ENCODE measurements at places on chromosomes 12 and 14.
A peak's percentile ranks its signal among the peaks of the same experiment; 100 is the strongest.

- DNase-seq = peak; percentile 42
Measured at GRCh38 chr12:82182601-82183190, 175.5 kb downstream of the CCDC59 start.

GRCh38 chr14:58663494-58664111, 25.8 kb downstream of the DACT1 start:
- DNase-seq = no peak

DNA sequence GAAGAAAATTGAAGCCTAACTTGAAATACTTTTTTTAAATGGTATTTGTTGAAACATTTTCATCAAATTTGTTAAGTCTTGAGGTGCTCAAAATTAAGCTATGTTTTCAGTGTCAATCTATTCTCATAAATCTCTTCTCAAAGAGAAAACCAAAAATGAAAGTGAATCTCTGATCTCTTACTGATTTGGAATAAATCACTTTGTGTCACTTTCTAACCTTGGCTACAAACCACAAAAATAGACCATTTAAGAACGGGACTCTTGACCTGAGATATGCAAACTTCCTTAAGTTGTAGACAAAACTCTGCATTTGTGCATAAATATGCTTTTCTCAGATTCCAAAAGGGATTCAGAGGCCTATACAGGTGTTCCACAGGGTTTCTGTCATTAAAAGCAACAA, 192.9 kb downstream of the SEC23A start:
- DNase-seq = no peak

GRCh38 chr12:19435831-19436497, 3.3 kb upstream of the AEBP2 start:
- DNase-seq = no peak

GRCh38 chr12:80935111-80935510, 2.6 kb downstream of the LIN7A start:
- no peak for DNase-seq

GRCh38 chr12:43210485-43211192, 341.4 kb downstream of the ADAMTS20 start:
- no peak for DNase-seq

DNA sequence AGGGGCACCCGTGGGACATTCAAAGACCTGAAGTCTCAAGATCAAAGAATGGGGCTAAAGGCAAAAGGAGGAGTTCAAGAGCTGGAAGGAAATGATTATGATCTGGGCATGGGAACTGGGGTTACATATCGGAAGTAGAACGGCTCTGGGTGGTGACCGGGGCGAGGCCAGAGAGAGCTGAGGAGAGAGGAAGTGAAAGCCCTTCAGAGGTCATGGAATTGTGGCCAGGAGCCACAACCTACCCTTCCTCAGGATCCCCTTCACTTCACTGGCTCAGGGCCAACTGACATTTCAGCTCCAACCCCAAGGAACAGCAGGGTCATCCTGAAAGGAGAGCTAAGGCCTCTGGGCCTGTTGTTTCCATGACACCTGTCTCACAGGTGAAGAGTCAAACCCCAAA, 57.8 kb downstream of the GALNT16 start:
- DNase-seq = no peak

- DNase-seq = no peak
Measured at GRCh38 chr12:132089407-132089910, 54.7 kb downstream of the DDX51 start.

- no peak for DNase-seq
Measured at GRCh38 chr12:26939953-26940352, 1.7 kb downstream of the FGFR1OP2 start.

DNA sequence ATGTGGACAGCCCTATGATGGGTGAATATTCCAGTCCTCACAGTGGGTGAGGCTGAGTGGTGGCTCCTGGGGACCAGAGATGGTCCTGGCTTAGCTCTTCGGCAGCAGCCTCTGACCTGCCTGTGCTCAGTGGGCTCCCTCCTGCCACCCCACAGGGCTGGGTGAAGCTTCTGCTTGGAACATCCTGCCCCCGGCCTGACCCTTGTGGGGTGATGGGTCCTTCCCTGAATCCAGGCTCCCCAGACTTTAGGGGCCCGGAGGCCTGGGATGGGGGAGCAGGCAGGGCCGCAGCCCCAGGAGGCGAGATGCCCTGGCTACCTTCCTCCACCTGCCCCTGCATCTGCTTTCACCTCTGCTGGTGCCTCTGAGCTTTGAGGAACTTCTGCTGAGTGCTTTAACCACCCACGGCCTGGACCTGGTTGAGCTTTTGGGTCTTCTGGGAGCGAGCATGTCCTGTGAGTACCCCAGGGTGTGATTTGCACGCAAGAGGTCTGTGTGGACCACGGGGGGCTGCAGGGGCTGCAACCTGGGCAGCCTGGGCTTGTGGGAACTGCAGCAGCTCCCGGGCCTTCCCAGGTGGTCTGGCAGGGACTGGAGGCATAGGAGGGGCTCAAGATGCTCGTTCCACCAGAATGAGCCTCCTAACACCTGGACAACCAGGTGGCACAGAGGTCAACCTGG, 159.5 kb downstream of the KIF26A start:
- no peak for DNase-seq

GRCh38 chr14:65301862-65302539, 110.5 kb upstream of the FUT8 start:
- peak; percentile 69 for DNase-seq

- no peak for DNase-seq
Measured at GRCh38 chr12:49515266-49515665, 23.6 kb upstream of the KCNH3 start.

DNA sequence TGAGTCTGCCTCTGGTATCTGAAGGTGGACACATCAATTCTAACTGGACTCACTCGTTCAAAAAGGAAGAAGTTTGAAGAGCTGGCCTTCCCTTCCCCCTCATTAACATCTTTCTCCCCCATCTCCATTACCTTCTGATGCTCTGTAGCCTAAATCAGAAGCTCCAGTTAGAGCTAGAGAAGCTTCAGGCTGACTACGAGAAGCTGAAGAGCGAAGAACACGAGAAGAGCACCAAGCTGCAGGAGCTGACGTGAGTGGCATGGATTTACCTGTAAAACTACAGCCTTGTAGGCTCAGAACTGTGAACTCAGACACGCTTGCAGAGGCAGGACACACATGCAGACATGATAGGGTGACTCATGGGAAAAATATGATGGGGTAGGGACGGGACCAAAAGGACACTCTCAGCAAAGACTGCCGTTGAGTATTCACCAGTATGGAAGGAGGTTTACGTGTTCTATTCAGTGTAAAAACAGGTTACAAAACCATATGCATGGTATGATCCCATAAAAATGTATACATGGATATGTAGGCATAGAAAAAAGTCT, 14.3 kb upstream of the PIP4K2C start:
- no peak for DNase-seq
